Cerebellar cortex (tissue), 1 donor: ENCODE measurements at places on chromosomes 1 and 21.

- DNase-seq, result no peak
Measured at GRCh38 chr1:9340864-9341263, 48.2 kb downstream of the SPSB1 start.

GRCh38 chr1:244139655-244140054, 88.6 kb downstream of the ZBTB18 start:
- DNase-seq, result no peak

GRCh38 chr1:154567386-154568156, at the start of gene CHRNB2:
Gene CHRNB2, plus strand, starts transcription at chr1:154567778. Its CDS starts 267 bp downstream, at chr1:154568045.
- peak; percentile 76 for DNase-seq

GRCh38 chr1:212930986-212931678, 19.2 kb upstream of the VASH2 start:
- DNase-seq, result no peak

DNA sequence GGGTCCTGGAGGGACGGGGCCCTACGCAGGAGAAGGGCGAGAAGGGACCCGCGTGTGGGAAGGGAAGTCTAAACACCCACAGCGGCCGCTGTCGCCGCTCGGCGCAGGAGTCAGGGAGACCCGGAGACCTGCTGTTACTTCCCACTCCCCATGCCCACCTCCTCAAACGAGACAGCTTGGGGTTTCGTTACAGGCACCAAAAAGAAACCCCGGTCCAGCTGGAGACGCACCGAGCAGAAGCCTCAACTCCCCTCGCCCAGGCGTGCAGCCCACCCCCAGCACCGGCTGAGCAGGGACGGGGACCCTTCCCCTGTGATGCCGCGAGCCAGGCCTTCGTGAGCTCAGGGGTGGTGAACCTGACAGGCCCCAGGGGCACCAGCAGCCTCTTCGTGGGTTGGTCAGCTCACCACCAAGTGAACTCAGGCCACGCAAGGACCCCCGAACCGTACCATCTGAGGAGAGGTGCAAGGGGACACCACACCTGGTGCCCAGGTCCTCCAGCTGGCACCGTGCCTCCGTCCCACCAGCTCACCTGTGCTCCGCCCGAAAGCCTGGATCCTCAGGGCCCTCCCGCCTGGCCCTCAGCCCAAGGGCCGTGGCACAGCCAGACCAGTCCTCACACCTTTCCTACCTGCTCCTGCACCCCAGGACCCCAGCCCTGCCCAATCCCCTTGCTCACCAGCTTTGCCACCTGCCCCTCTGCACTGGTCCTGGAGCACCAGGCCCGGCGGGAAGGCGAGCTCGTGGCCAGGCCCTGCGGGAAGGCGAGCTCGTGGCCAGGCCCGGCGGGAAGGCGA, 5.0 kb downstream of the SDF4 start:
- DNase-seq, result no peak

DNA sequence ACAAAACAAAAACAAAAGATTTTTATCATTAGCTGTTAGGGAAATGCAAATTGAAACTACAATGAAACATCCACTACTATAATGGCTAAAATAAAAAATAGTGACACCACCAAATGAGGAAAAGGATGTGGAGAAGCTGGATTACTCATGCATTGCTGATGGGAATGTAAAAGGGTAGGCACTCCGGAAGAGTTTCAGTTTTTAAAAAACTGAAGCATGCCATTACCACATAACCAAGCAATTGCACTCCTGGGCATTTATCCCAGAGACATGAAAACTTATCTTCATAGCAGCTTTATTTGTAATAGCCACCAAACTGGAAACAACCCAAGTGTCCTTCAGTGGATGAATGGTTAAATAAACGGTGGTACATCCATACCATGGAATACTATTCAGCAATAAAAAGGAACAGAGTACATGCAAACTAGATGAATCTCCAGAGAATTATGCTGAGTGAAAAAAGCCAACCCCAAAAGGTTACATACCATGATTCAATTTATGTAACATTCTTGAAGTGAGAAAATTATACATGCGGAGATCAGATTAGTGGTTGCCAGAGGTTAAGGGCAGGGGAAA, 14.5 kb upstream of the CFAP298 start:
- DNase-seq, result no peak

DNA sequence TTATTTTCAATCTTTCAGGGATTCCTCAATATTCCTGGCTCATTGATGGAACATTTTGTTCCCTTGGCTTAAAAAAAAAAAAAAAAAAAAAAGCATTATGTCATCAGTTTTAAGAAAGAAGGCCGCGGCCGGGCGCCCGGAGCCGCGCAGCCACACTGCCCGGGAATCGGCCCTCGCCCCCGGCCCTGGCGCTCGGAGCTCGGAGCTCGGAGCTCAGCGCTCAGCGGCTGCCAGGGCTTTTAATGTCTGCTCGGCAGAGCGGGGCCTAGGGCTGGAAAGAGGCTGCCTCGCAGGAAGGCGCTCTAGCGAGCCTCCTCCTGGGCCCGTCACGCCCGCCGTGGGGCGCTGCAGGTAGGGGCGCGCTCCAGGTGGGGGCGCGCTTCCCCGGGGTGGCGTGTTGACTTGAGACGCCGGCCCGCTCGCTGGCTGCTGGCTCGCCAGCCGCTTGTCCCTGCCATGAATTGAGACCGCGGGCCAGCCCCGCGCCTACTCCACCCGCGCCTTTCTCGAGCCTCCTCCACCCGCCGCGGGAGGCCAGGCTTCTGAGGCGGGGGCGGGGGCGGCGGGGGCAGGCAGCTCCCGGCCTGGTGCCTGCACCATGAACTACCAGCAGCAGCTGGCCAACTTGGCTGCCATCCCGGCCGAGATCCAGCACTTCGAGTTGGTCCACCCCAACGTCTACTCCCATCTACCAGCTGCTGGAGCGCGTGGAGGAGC, 5.4 kb upstream of the TDRD5 start:
- peak; percentile 5 for DNase-seq

- DNase-seq, result no peak
Measured at GRCh38 chr1:196381544-196381943, 226.7 kb downstream of the KCNT2 start.

GRCh38 chr1:232303222-232303620, 326.7 kb downstream of the SIPA1L2 start:
- no peak for DNase-seq

DNA sequence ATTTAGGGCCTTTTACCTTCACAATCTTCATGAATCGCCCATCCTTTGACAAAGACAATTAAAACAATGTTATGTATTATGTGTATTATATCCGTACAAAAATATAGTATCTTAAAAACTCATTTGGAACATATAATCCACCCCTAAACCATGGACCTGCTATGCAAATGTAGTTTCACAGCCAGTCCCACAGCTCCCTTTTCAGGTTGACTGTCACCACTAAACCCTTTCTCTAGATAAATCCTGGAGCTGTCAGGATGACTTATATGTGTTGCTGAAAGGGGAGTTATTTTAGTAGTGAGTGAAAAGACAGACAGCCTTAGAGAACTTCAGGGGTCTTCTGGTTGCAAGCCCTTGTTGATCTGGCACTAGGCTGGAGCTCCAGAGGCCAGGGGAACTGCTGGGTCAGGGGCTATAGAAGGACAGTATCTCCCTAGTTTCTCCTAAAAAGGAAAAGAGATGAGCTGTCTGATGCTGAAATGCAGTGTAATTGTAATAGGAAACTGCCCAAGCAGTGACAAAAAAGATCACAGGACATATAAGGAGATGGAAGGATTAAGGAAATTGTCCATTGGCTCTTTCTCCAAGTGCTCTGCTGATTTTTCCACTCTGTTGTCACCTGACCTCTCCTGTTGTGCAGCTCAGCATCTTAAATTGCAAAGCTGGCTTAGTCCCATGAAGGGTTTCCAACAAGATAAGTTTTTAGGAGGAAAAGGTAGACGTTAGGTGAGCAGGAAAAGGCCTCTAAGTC, 127.7 kb downstream of the S1PR1 start:
- DNase-seq, result no peak

GRCh38 chr1:63516629-63517028, 6.4 kb downstream of the ITGB3BP start:
- no peak for DNase-seq

GRCh38 chr1:39230261-39231190, 26.0 kb downstream of the MACF1 start:
- DNase-seq, result no peak

DNA sequence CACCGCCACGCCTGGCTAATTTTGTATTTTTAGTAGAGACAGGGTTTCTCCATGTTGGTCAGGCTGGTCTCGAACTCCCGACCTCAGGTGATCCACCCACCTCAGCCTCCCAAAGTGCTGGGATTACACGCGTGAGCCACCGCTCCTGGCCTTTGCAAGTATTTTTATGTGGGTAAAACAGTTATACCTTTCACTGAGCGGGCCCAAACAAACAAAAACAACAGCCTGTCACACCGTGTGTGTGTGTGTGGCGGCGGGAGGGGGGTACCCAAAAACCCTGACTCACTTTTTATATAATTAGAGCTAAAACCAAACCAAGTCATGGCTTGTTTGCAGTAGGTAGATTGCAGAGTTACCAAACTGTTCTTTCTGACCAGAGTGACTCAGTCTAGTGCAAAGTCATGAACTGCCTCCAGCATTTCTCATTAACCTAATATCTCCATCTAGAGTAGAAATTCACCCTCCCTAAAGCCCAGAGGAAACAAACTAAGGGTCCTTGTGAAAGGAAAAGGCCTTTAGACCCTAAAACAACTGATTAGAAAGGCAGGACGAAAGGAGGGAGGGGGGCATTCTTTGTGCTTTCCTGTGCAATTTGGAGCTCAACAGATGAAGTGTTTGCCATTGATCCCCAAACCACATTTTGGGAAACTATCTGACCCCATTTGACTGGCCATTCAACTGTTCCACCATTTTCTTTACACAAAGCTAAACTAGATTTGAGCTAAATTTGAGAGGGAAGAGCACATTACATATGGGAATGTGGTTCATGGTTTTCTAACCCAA, 181.0 kb downstream of the DHRS3 start:
- no peak for DNase-seq

DNA sequence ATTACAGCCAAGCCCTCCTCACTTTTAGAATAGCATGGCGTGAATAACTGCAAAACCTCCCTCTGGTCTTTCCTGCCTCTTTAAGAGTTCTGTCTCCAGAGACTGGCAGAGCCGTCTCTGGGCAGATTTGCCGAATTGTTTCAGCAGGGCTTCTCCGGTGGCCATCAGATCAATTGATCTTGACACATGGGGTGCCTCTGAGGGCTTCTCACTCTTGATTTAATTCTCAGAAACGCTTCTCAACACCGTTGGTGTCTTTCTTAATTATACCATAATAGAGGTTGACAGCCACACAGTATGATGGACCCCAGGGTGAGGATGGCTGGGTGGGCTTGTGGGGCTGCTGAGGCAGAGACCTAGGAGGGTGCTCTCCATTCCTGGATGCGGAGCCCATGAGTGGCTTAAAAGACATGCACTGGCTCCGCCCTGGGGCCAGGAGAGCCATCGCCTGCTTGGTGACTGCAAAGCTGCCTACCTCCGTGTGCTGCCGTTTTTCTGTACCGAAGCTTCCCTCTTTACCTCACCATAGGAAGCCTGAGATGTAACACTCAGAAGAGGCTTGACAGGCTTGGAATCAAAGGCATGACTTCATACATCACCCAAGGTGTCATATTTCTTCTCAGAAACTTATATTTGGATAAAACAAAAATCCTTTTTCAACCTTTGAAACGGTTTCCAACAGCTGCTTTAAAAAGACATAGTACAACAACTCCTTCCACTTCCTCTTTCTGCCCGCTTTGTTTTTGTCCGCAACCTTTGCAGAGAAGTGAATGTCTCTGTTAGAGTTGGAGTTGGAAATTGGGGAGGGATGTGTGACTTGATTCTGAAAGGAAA, 82.9 kb downstream of the GALNT2 start:
- no peak for DNase-seq

- no peak for DNase-seq
Measured at GRCh38 chr1:68278221-68278620, 45.9 kb upstream of the WLS start.

DNA sequence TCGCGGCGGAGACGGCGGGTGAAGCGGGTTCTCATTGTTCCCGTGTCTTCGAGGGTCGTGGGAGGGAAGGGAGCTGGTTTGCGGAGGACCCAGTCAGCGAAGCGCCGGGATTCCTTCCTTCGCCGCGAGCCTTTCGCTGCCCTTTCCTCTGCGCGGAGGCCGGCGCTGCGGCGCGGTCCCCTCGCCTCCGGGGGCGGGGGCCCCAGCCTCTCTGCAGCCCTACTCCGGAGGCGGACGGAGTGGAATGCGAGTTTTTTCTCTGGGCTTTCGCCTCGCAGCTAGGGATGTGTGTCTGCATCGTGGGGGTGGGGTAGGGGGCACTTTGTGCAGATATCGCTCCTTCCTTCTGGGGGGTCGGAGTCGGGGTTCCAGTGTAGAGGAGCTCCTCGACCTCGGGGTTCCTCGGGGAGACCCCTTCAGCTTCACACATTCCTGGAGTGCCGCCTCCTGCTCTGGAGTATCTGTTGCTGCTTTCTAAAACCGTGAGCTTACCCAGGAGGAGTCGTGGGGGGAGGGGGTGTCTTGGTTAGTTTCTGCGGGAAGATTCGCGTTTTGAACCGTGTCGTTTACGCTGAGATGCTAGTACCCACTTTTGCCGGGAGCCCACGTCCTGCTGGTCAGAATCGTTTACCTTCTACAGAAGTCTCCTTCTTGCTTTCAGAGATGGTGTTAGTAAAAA, 595 bp downstream of the RNF2 start:
- peak; percentile 37 for DNase-seq

- no peak for DNase-seq
Measured at GRCh38 chr1:231882790-231883189, 256.2 kb downstream of the DISC1 start.

GRCh38 chr1:20485527-20486456, at the start of gene CAMK2N1:
Gene CAMK2N1, minus strand, starts transcription at chr1:20486210. Its CDS starts 831 bp downstream, at chr1:20485379.
- peak; percentile 36 for DNase-seq
